Immature natural killer cell (primary cell): ENCODE measurements at places on chromosomes 7 and 10. TPM values are rescaled to one million over a fixed set of nuclear protein-coding genes. Genes with fewer than 3 reads are reported as not detected.

DNA sequence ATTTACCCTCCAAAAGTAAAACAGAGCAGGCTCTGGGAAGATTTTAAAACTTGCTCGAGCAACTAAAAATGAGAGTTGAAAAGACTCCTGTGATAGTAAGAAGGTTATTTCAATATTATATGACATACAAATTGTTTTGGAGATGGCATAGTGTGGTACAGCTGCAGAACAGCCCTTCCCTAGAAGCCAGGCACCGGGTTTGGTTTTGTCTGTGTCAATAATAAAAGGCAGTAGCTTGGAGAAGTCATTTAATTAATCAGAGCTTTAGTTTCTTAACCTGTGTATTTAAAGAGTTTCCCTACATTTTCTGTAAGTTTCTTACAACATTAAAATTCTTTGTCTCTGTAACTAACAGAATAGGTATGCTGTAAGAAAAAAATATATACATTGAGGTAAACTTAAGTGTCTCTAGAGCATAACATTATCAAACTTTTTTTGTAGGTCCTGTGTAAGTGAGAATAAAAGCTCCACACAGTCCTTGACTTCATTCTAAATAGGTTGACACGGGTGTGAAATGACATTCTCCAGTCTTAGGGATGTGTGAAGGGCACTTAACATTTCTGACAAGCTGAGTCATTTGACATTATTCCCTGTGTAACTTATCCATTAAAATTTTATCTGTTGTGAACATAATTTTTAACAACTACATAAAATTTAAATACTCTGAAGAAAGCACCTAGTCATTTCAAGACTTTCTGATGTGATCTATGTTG is 425.0 kb upstream of the ETV1 start:
- no peak for DNase-seq

Gene UNC5B
- not detected for polyA plus RNA-seq

DNA sequence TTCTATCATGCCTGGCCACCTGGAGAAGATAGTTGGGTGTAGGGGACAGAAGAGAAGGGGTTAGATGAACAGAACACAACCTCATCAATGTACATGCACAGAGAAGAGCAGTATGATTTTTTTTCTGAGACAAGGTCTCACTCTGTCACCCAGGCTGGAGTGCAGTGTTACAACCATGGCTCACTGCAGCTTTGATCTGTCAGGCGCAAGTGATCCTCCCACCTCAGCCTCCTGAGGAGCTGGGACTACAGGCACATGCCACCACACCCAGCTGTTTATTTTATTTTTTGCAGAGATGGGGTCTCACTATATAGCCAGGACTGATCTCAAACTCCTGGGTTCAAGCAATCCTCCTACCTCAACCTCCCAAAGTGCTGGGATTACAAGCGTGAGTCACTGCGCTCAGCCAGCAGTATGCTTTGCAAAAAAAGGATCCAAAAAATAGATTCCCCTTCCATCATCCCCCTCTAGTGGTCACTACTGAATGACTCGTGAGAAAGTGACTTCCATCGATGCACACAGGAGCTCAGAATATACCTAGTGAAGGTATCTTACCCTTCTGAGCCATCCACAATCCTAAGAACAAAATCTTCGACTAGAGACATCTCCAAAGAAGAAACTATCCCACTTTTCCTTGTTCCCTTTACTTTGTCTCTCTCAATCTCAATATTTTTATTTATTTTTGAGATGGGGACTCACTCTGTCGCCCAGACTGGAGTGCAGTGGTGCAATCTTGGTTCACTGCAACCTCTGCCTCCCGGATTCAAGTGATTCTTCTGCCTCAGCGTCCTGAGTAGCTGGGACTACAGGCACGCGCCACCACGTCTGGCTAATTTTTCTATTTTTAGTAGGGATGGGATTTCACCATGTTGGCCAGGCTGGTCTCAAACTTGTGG is 21.0 kb downstream of the ZCWPW1 start:
- DNase-seq: peak; percentile 74

- DNase-seq: peak; percentile 23
Observed at GRCh38 chr10:103692952-103693811, 162.2 kb downstream of the SH3PXD2A start.

- DNase-seq: no peak
Observed at GRCh38 chr7:137867289-137867688, 20.5 kb upstream of the DGKI start.

GRCh38 chr10:102610441-102610887 is 33.8 kb upstream of the TRIM8 start:
- no peak for DNase-seq

DNA sequence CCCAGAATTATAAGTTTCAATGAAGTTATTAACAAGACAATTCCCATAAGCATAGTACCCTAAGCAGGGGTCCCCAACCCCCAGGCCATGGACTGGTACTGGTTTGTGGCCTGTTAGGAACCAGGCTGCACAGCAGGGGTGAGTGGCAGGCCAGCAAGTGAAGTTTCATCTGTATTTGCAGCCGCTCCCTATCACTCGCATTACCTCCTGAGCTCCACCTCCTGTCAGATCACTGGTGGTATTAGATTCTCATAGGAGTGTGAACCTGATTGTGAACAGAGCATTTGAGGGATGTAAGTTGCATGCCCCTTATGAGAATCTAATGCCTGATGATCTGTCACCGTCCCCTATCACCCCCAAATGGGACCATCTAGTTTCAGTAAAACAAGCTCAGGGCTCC is 36.0 kb upstream of the KIAA1217 start:
- no peak for DNase-seq

- DNase-seq: no peak
Observed at GRCh38 chr7:57305192-57305748, 144.7 kb upstream of the ZNF716 start.

Gene TRUB1
- polyA plus RNA-seq: 11.2 TPM
